ENCODE measurements at places on chromosomes 7 and 10.

GRCh38 chr7:33970536-33970935 lies 65.2 kb downstream of the BMPER start:
- no peaks in the 10 kb centered on the region for H3K4me1 ChIP-seq
- H3K27me3 ChIP-seq = no peaks in the 10 kb centered on the region
- H3K36me3 ChIP-seq = no peaks in the 10 kb centered on the region
- no peak for DNase-seq

GRCh38 chr7:64045301-64046040 lies at the start of gene ZNF727:
Gene ZNF727 (plus strand): TSS chr7:64045434. CDS start chr7:64045622, 188 bp downstream.
- no peak within 1 kb of the TSS for H3K27ac ChIP-seq
- H3K27me3 ChIP-seq = peaks cover 2% of the 10 kb centered on the region
- no peak within 1 kb of the TSS for H3K4me3 ChIP-seq
- H3K36me3 ChIP-seq = peaks cover 13% of the 10 kb centered on the region
- H3K4me1 ChIP-seq = no peaks in the 10 kb centered on the region

GRCh38 chr7:47786557-47787248 lies 161.6 kb downstream of the PKD1L1 start:
- H3K4me1 ChIP-seq = no peaks in the 10 kb centered on the region
- no peak for DNase-seq
- no peak overlapping the region for H3K4me3 ChIP-seq
- H3K27me3 ChIP-seq = no peaks in the 10 kb centered on the region

DNA sequence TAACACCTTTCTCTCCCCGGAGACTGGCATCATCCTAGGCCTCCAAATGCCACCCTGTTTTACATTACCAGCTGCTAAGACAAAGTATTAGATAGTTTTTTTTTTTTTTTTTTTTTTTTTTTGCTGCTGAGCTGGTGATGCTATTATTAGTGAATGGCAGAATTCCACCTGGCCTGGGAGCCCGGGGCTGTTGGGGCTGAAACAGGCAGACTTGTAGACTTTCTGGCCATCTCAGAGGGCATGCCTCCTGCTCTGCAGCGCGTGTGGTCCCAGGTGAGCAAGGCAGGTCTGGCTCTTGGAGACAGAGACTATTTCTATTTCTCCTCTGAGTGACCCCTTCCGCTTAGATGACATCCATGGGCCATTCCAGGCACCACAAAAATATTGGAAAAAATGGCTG lies 104.2 kb downstream of the EMX2 start:
- H3K4me3 ChIP-seq = no peak overlapping the region
- DNase-seq = no peak
- H3K36me3 ChIP-seq = peaks cover 5% of the 10 kb centered on the region
- no peak overlapping the region for H3K27ac ChIP-seq
- peaks cover 3% of the 10 kb centered on the region for H3K27me3 ChIP-seq

- peak; percentile 74 for DNase-seq
- H3K27ac ChIP-seq = no peak overlapping the region
- no peak overlapping the region for H3K4me3 ChIP-seq
- no peaks in the 10 kb centered on the region for H3K27me3 ChIP-seq
- no peaks in the 10 kb centered on the region for H3K36me3 ChIP-seq
These were observed 22.2 kb downstream of the LIPK start for GRCh38 chr10:88728107-88728763.

DNA sequence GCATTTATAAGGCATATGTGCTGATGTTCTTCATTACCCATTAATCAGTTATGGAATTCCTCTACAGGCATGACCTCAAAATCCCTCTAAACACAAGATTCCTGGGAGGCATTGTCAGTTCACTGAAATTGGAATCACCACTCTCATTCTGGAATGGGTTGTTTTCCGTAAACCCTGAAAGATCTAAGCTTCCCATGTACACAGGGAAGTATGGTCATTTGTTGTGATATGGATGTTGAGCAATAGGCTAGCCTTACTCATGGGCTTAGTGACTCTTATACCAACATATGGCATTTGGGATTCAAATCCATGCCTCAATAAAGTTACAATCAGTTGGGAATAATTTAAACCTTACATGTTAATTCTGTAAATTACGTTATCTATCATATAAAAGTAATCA lies 258.0 kb downstream of the XPNPEP1 start:
- H3K4me1 ChIP-seq = no peaks in the 10 kb centered on the region
- no peak overlapping the region for H3K27ac ChIP-seq
- H3K36me3 ChIP-seq = no peaks in the 10 kb centered on the region
- H3K4me3 ChIP-seq = no peak overlapping the region

DNA sequence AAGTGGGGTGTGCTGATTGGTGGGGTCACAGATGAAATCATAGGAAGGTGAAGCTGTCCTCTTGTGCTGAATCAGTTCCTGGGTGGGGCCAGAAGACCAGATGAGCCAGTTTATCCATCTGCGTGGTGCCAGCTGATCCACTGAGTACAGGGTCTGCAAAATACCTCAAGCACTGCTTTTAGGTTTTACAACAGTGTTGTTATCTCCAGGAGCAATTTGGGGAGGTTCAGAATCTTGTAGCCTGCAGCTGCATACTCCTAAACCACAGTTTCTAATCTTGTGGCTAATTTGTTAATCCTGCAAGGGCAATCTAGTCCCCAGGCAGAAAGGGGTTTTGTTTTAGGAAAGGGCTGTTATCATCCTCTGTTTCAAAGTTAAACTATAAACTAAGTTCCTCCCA lies 17.0 kb upstream of the IFRD1 start:
- no peaks in the 10 kb centered on the region for H3K27me3 ChIP-seq
- H3K27ac ChIP-seq = no peak overlapping the region
- no peak for DNase-seq
- H3K4me3 ChIP-seq = no peak overlapping the region
- H3K4me1 ChIP-seq = peaks cover 2% of the 10 kb centered on the region

DNA sequence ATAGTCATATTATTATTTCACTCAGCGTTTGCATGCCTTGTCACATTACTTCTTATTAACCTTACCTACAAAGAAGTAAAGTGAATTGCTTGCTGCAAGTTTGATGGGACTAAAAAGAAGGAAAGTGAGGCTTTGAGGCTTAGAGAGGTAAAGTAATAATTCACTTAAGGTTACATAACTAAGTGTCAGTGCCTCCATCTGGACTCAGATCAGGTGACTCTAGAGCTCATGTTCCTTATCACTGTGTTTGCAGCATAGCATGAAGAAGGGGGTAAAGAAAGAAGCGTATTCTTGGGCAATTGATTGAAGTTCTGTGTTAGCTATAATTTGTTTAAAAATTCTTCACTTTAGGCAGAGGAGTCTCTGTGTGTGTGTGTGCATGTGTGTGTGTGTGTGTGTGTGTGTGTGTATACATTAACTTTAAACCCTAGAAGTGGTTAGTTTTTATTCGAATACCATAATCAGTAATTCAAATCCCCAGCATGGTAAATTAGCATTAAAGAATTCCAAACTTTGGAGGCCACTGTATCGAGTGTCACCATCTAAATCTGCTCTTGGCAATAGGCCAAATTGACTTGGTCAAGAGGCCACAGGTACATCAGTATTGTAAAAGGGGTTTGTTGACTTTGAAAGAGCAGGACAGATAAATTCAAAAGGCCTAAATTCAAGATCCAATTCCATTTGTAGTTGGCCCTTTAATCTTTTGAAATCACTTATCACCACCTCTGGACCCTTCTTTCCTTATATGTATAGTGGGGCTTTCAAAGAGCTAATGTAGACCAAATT lies 2.2 kb upstream of the PON3 start:
- no peak overlapping the region for H3K4me3 ChIP-seq
- no peak for DNase-seq
- H3K36me3 ChIP-seq = peaks cover 4% of the 10 kb centered on the region
- H3K27me3 ChIP-seq = peaks cover 8% of the 10 kb centered on the region

GRCh38 chr7:139494835-139495579 lies 11.5 kb upstream of the KLRG2 start:
- H3K27me3 ChIP-seq = no peaks in the 10 kb centered on the region
- H3K36me3 ChIP-seq = no peaks in the 10 kb centered on the region
- no peak for DNase-seq
- peaks cover 5% of the 10 kb centered on the region for H3K4me1 ChIP-seq
- H3K4me3 ChIP-seq = no peak overlapping the region
- H3K27ac ChIP-seq = no peak overlapping the region

DNA sequence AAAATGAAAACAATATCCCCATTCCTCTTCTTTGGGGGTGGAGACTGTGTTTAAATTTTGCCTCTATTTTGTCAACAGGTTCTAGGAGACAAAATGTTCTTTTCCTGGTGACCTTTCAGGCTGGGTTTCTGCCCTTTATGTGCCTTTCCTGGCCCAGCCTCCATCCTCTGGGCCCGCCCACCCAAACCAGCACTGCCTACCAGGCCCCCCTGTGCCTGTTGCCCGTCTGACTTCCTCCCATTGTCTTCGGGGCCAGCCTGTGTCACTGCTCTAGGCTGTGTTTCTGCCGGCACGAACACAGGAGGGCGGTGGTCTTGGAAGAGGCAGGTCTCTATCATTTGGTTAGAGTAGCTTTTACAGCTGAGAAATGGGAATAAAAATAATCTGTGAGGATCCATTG lies 13.9 kb downstream of the TSPAN14 start:
- H3K36me3 ChIP-seq = no peaks in the 10 kb centered on the region
- H3K4me1 ChIP-seq = peaks cover 60% of the 10 kb centered on the region

Measured in glutamatergic neuron (in vitro differentiated cells).